ENCODE measurements at places on chromosomes 1 and 21. TPM values are rescaled to one million over a fixed set of nuclear protein-coding genes. Genes with fewer than 3 reads are reported as not detected.

Gene FTCD
- total RNA-seq = 0.25 TPM

Gene CRYBG2
- total RNA-seq = 1.2 TPM

Gene PKN2
- total RNA-seq = 28.0 TPM

Gene AKNAD1
- not detected for total RNA-seq

Gene DUSP10
- 14.9 TPM for total RNA-seq

Gene PHLDA3
- 16.6 TPM for total RNA-seq

Gene TPTE
- not detected for total RNA-seq

Gene BARHL2
- total RNA-seq = not detected

Gene GBP6
- 0.36 TPM for total RNA-seq

Gene AMY1B
- total RNA-seq = not detected

Gene IRF6
- not detected for total RNA-seq

Gene SIPA1L2
- 0.23 TPM for total RNA-seq

Gene HPCAL4
- total RNA-seq = 1.1 TPM

Gene ZYG11A
- total RNA-seq = 0.57 TPM

Gene CFHR5
- total RNA-seq = not detected

Gene C4BPA
- not detected for total RNA-seq

Gene KIF21B
- 87.2 TPM for total RNA-seq

Gene ATP6V1G3
- not detected for total RNA-seq

Gene VAV3
- 3.1 TPM for total RNA-seq

Gene ERICH3
- total RNA-seq = not detected

Gene CHIT1
- 0.18 TPM for total RNA-seq

Gene ZNF678
- total RNA-seq = 4.6 TPM

Gene MFSD2A
- total RNA-seq = 5.9 TPM

Gene SLC2A1
- total RNA-seq = 102 TPM

Gene RIPPLY3
- not detected for total RNA-seq

Gene DNALI1
- total RNA-seq = 0.09 TPM

Gene GFI1
- 87.5 TPM for total RNA-seq

Gene AGTRAP
- total RNA-seq = 36.5 TPM

Gene SMIM11
- total RNA-seq = 16.3 TPM

Gene IFI44L
- total RNA-seq = 50.8 TPM

Gene KCNT2
- total RNA-seq = not detected

Gene FMO4
- total RNA-seq = 1.3 TPM

Gene ALPL
- total RNA-seq = not detected

Gene SAMSN1
- 115 TPM for total RNA-seq

Gene NTMT2
- total RNA-seq = not detected

Gene OR2G2
- total RNA-seq = not detected

Gene ITGB2
- 447 TPM for total RNA-seq

Gene LCE1A
- total RNA-seq = not detected

Gene VWA1
- 0.68 TPM for total RNA-seq

Gene GSTM3
- 6.4 TPM for total RNA-seq

Gene DNAJC6
- 2.8 TPM for total RNA-seq

Gene SNX7
- not detected for total RNA-seq

Gene SHE
- not detected for total RNA-seq

Gene CLCA4
- not detected for total RNA-seq

Gene FNDC10
- total RNA-seq = 8.8 TPM

Gene NMNAT1
- 6.3 TPM for total RNA-seq

Gene SELP
- 0.18 TPM for total RNA-seq

Gene KRTAP13-4
- total RNA-seq = not detected

Gene MPL
- not detected for total RNA-seq

Gene SLC35D1
- 13.2 TPM for total RNA-seq

Gene SPRR2E
- not detected for total RNA-seq

Gene SPRR2A
- not detected for total RNA-seq

Gene MAPKAPK2
- total RNA-seq = 71.4 TPM

Gene ARHGEF10L
- total RNA-seq = not detected

Gene KRTAP10-3
- total RNA-seq = not detected

Gene RORC
- total RNA-seq = 0.32 TPM
